ENCODE measurements at places on chromosomes 13 and 19. TPM values are rescaled to one million over a fixed set of nuclear protein-coding genes. Genes with fewer than 3 reads are reported as not detected.

DNA sequence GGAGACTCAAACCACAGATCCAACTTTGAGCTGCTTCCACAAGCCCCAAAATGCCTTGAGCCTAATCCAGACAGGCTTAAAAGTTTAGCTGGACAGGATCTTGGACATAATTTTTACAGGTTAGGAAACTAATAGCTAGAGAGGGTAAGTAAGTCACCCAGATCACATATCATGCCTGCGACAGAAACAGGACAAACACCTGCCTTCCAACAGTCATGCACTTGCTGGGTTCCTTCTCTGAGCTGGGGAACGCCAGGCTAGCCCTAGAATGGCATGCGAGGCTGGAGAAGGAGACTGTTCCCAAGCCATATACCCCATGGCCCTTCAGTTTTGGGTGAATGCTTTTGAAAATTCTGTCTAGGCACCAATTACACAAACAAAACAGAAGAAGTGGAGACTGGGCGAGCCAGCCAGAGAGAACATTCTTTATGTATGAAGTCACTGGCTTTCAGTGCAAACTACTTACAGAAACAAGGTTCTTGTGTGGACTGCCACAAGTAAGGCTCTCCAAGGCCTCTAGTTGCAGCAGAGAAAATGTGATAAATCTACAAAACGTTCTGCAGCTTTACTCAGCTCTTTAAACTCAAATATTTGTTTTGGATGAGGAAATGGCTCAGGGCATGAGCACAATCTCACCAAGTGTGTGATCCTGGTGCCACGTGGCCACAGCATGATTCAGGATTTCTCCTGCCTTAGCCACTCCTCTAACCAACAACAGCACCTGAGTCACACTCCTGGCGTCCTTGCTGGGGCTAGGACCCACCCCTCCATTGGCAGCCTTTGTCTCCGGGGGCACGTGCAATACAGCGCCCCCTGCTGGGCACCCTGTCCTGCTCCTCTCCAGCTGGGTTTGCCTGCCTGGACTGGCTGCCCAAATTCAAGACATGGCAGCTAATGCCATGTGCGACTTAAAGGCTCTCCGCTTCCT, 73.4 kb upstream of the UBL3 start:
- peak overlapping the region; percentile 73 for H3K27ac ChIP-seq
- H3K36me3 ChIP-seq = no peaks in the 10 kb centered on the region
- H3K27me3 ChIP-seq = no peaks in the 10 kb centered on the region
- DNase-seq = peak; percentile 16
- H3K4me3 ChIP-seq = no peak overlapping the region

- no peaks in the 10 kb centered on the region for H3K27me3 ChIP-seq
- no peaks in the 10 kb centered on the region for H3K4me1 ChIP-seq
- no peak for DNase-seq
- no peaks in the 10 kb centered on the region for H3K36me3 ChIP-seq
- H3K4me3 ChIP-seq = no peak overlapping the region
These were observed 204.9 kb upstream of the KL start for GRCh38 chr13:32811297-32811800.

DNA sequence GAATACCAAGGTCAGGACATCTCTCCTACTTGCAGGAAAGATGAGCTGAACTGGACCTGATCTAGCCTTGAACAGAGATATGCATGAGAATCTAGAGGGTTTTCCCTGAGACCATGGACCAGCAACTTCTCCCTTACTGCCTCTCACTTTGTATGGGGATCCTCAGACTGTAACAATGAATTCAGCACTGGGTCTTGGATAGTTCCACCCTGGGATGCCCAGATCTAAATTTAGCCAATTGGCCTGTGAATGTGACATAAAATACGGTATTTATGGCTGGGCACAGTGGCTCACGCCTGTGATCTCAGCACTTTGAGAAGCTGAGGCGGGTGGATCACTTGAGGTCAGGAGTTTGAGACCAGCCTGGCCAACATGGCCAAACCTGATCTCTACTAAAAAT, 15.3 kb upstream of the LILRA2 start:
- H3K36me3 ChIP-seq = no peaks in the 10 kb centered on the region
- H3K4me3 ChIP-seq = no peak overlapping the region
- DNase-seq = no peak

- no peaks in the 10 kb centered on the region for H3K27me3 ChIP-seq
- H3K27ac ChIP-seq = no peak overlapping the region
- H3K36me3 ChIP-seq = peaks cover 46% of the 10 kb centered on the region
- no peak overlapping the region for H3K4me3 ChIP-seq
- no peak for DNase-seq
These were observed 10.9 kb downstream of the ZNF549 start for GRCh38 chr19:57537953-57538547.

SOX21 gene
- total RNA-seq = not detected

MUC16 gene
- not detected for total RNA-seq

KCNN1 gene
- not detected for total RNA-seq

WBP4 gene
- 22.2 TPM for total RNA-seq

PRRG2 gene
- total RNA-seq = 3.8 TPM

PTH2 gene
- total RNA-seq = not detected
